ENCODE measurements at places on chromosomes 12 and 14.

DNA sequence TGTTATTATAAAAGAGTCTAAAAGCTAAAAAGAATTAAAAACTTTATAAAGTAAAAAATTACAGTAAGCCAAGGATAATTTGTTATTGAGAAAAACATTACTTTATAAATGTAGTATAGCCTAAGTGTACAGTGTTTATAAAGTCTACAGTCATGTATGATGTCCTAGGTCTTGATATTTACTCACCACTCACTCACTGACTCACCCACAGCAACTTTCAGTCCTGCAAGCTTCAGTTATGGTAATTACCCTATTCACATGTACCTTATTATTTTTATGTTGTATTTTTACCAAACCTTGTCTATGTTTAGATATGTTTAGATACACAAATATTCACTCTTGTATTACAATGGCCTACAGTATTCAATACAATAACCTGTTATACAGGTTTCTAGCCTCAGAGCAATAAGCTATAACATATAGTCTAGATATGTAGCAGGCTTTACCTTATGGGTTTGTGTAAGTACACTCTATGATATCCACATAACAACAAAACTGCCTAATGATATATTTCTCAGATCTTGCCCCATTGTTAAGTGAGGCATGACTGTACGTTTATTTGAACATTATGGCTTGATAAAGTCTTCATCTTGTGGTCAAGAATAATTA lies 113.7 kb upstream of the KITLG start:
- no peak for DNase-seq

- no peak for DNase-seq
These were observed 281.7 kb downstream of the DUSP6 start for GRCh38 chr12:89070603-89071002.

GRCh38 chr14:68414121-68414520 lies 378.7 kb downstream of the ZFP36L1 start:
- no peak for DNase-seq

- DNase-seq, result no peak
These were observed 384.5 kb upstream of the DCN start for GRCh38 chr12:91567100-91567485.

DNA sequence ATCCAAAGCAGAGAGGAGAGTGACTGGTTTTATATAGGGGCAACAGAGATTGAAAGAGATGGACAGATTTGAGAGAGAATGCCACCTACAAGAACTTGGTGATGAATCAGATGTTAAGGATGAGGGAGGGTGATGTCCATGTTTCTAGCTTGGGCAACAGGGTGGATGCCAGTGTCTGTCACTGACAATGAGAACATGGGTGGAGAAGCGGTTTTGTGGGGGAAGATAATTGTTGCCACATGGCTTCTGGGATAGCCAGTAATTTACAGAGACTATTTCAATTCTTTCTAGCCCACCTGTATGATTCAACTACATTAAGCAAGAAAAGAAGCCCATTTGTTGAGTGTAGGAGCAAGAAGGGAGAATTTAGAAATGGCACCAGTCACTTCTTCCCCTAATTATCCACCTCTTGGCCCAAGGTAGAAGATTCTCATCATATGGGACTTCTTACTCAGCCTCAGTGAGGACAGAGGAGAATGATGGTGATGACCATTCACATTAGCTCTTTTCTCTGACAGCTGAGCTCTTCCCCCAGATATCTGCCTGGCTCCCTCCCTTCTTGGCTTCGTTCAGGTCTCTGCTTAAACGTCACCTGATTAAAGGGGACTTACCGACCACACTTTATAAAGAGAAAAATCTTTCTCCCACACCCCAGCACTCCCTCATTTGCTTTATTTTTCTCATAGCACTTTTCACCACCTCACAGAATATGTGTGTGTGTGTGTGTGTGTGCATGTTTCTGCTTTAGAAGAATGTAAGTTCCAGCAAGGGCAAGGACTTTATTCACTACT lies 117.8 kb downstream of the DUSP6 start:
- peak; percentile 41 for DNase-seq

- no peak for DNase-seq
These were observed 17.7 kb upstream of the TMEM30B start for GRCh38 chr14:61298824-61299223.

DNA sequence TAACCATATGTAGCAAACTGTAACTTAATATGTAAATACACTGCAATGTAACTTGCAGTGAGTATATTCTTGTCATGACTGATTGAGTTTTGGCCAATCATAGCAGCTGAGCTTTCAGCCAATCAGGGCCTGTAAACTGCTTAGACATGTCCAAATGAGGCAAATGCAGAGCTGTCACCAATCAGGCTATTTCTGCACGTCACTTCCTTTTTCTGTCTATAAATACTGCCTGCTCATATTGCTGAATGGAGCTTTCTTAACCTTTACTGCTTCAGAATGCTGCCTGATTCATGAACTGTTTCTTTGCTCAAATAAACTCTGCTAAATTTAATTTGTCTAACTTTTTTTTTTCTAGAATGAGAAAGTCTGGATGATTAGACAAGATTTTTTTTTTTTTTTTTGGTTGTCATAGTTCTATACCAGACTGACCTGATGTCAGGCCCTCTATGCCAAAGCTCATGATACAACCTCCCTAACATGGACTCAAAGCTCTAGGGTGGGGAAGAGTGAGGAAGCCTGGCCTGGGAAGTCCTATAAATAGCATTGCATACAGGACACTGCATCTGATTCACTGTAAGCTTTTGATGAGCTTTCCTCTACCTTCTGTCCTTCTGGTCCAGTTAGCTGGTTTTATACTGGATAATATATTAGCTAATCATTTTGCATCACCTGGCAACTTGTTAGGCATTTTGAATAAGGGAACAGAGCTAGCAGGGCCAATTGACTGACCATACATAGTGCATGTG lies 12.0 kb downstream of the MGP start:
- DNase-seq, result peak; percentile 12

- no peak for DNase-seq
These were observed 172.1 kb downstream of the GXYLT1 start for GRCh38 chr12:41972598-41972997.

DNA sequence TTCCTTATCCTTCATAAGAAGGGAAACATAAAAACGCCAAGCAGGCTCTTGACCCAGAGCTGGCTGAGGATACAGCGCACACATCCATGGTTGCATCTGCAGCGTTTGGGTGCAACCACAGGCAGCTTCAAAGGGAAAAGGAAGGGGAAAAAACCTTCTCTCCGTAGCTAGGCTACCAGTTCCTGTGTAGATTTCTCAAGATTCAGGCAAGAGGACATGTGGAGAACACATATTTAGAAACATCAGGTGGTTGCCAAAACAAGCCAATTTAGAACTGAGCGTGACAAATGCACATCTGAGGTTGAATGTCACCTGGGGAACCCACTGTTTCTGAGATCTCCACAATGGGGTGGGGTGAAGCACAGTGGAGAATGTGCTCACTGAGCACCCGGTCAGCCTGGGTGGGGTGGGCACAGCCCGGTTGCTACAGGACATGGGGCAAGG lies 78.3 kb upstream of the BDKRB2 start:
- DNase-seq, result peak; percentile 54

DNA sequence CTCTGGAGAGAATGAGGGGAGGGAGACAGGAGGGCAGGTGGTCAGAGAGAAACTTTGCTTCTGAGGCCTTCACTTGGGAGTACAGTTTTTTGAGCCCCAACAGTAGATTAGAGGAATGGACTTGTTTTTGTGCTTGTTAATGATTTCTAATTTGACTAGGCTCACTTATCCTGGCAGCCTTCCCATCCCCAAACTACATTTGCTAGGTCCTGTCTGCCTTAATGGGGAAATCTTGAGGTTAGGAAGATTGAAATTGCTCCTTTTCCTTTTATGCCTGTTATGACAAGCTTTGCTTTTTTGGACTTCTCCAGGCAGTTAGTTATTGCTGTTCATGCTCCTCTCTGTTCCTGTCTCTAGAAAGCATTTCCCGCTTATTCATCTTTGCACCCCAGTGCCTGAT lies 37.7 kb downstream of the SYNE2 start:
- no peak for DNase-seq

DNA sequence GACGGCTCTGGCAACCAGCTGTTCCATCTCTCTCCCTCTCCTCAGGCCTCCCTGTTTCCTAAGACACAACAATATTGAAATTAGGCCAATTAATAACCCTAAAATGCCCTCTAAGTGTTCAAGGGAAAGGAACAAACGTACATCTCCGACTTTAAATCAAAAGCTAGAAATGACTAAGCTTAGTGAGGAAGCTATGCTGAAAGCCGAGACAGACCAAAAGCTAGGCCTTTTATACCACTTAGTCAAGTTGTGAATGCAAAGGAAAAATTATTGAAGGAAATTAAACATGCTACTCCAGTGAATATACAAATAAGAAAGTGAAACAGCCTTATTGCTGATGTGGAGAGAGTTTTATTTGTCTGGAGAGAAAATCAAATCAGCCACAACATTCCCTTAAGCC lies 61.8 kb upstream of the CATSPERB start:
- no peak for DNase-seq

DNA sequence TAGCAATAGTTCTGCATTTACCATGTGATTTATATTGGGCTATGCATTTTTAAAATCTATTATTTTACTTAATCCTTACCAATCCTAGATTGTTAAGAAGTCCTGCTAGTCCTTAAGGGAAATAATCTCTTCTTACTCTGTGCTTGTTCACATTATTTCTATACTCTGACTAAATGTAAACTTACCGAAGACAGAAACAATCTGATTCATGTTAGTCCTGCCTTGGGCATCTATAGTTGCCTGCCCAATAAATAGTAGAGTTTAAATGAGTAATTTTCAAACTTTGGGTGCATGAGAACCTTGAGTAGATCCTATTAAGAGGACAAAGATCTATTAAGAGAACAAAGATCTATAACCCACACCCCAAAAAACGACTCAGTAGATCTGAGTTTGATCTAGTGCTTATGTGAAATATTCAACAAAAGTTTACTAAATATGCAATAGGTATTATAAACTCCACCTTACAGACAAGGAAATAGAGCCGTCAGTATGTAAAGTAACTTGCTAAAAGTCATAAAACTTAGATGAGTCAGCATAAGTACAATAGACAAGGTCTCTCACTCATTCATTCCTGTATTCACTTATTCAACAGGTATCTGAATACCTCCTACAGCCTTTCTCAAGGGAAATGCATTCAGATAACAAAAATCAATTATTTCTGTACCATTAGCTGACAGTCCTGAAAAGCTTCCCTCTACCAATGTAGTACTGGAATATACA lies 127.6 kb downstream of the PAWR start:
- DNase-seq, result no peak

DNA sequence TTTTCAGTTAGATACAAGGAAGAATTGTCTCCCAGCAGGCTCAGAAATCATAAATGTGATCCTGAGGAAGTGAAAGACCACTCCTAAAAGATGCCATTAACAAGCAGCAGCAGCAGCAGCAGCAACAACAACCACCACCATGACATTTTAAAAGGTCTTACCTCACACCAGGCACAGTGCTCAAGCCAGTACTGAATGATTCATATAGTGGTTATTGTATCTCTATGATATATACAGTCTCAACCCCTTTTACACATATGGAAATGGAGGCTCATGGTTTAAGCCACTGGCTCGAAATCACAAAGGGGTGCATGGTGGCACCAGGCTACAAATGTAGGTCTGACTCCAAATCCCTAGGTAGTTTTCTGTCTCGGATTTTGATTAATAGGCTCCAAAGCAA lies 126.9 kb downstream of the KTN1 start:
- no peak for DNase-seq

DNA sequence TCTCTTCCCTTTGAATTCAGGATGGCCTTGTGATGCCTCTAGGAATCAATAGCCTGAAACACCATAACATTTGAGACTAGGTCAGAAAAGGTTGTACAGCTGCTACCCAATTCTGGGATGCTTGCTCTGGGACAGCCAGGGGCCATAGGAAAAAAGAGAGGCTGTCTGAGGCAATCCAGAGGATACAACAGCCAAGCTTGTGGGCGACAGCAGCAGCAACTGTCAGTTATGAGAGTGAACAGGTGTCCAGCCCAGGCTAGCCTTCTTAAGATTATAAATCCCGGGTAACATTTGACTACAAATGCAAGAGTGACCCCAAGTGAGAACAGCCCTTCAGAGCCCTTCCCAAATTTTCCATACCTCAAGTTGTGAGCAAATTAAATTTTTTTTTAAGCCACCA lies 11.1 kb downstream of the DCN start:
- DNase-seq, result no peak

DNA sequence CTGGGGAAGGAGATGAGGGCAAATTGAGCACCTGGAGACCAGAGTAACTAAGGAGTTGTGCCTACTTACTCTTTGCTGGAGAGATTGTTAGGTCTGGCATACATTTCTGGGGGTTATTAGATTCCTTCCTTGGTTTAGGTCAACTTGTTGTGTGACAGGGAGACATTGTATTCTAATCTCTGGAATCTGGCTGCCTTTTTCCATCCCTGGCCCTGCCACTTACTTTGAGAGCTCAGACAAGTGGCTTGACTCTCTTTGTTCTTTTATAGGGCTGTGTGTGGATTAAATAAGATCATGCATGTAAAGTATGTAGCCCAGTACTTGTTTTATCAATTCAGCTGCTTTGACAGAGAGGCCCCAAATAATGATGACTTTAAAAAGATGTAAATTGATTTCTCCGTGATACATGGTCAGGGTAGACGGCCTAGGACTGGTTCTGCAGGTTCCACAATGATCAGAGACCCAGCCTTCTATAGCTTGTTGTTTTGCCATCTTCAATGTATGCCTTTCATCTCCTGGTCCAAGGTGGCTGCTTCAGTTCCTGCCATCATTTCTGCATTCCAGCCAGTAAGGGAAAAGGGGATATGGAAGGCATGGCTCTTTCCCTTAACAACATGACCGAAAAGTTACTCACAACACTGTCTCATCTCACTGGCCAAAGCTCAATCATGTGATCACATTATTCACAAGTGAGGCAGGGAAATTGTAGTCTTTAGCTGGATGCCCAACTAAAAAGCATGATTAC lies 72.6 kb downstream of the CHST11 start:
- DNase-seq, result no peak

GRCh38 chr14:29601616-29602015 lies 326.0 kb downstream of the PRKD1 start:
- DNase-seq, result no peak
